Nephron progenitor cell (in vitro differentiated cells): ENCODE measurements at places on chromosomes 12 and 14.

DNA sequence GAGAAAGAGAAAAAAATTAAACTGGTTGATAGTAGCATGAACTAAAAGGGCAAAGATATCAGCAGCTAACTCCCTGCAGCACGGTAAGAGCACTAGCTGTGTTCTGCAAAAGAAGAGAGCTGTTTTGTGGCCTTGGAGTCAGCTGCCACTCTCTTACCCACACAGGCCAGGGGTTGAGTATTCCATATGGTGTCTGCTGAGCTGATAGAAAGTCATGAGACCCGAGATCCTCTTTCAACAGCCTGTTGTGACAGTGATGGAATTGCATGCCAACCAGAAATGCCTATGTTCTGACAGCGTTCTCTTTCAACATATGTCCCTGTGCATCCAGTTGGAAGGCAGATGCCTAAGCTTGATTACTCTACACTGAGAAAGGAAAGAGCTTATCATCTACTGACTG lies 39.9 kb downstream of the TMTC1 start:
- DNase-seq = no peak
- H3K4me1 ChIP-seq = peaks cover 23% of the 10 kb centered on the region
- H3K4me3 ChIP-seq = no peak overlapping the region
- no peaks in the 10 kb centered on the region for H3K27me3 ChIP-seq
- H3K36me3 ChIP-seq = peaks cover 8% of the 10 kb centered on the region

- no peaks in the 10 kb centered on the region for H3K36me3 ChIP-seq
- DNase-seq = no peak
- H3K27me3 ChIP-seq = peaks cover 3% of the 10 kb centered on the region
- H3K4me3 ChIP-seq = no peak overlapping the region
- no peak overlapping the region for H3K27ac ChIP-seq
- H3K4me1 ChIP-seq = peaks cover 14% of the 10 kb centered on the region
Measured at GRCh38 chr12:87813476-87814234, 215.5 kb downstream of the C12orf50 start.

GRCh38 chr14:101620031-101620788 lies 58.9 kb downstream of the DIO3 start:
- peaks cover 17% of the 10 kb centered on the region for H3K4me1 ChIP-seq
- DNase-seq = no peak
- no peaks in the 10 kb centered on the region for H3K36me3 ChIP-seq

GRCh38 chr12:56229916-56230431 lies at the start of gene SLC39A5:
Gene SLC39A5, plus strand, starts transcription at chr12:56230051. Its CDS starts 1,224 bp downstream, at chr12:56231275.
- peaks cover 4% of the 10 kb centered on the region for H3K36me3 ChIP-seq
- no peak for DNase-seq
- H3K27me3 ChIP-seq = peaks cover 3% of the 10 kb centered on the region
- peak within 1 kb of the TSS; percentile 51 for H3K27ac ChIP-seq
- peaks cover 30% of the 10 kb centered on the region for H3K4me1 ChIP-seq

GRCh38 chr12:28253161-28253641 lies 62.9 kb downstream of the CCDC91 start:
- no peak overlapping the region for H3K4me3 ChIP-seq
- H3K27ac ChIP-seq = peak overlapping the region; percentile 18
- no peak for DNase-seq
- H3K27me3 ChIP-seq = no peaks in the 10 kb centered on the region
- H3K4me1 ChIP-seq = no peaks in the 10 kb centered on the region
